Stimulated activated CD4-positive, alpha-beta T cell treated with anti-CD3 and anti-CD28 coated beads, Interleukin-1b, Interleukin-23, amount 100 ng/mL, for 24 hours (primary cell): ENCODE measurements at places on chromosomes 5 and 9.

DNA sequence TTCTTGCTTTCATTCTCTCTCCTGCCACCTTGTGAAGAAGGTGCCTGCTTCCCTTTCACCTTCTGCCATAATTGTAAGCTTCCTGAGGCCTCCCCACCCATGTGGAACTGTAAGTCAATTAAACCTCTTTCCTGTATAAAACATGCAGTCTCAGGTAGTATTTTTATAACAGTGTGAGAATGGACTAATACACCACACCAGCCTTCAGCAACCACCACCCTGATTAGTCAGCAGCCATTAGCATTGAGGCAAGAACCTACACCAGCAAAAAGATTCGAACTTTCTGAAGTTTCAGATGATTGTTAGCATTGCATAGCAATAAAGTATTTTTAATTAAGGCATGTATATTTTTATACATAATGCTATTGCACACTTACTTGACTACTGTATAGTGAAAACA, 980.2 kb downstream of the EFNA5 start:
- DNase-seq: no peak

DNA sequence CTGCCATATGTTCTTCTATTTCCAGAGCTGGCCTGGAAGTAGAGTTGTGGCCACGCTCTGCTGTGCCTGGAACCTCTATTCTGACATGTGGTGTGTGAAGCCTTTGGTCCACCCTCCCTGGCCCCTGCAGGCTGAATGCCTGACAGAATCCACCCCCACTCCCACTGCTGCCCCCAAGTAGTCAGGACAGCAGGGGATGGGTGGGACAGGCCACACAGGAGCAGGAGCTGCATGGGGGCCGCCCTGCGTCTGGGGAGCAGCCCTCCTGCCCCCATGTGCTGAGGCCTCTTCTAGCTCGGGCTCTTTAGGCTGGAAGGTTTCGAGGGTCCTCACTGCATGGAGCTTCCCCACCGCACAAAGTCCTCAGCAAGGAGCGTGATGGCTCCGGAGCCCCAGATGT, 32.6 kb upstream of the IRX4 start:
- no peak for DNase-seq

DNA sequence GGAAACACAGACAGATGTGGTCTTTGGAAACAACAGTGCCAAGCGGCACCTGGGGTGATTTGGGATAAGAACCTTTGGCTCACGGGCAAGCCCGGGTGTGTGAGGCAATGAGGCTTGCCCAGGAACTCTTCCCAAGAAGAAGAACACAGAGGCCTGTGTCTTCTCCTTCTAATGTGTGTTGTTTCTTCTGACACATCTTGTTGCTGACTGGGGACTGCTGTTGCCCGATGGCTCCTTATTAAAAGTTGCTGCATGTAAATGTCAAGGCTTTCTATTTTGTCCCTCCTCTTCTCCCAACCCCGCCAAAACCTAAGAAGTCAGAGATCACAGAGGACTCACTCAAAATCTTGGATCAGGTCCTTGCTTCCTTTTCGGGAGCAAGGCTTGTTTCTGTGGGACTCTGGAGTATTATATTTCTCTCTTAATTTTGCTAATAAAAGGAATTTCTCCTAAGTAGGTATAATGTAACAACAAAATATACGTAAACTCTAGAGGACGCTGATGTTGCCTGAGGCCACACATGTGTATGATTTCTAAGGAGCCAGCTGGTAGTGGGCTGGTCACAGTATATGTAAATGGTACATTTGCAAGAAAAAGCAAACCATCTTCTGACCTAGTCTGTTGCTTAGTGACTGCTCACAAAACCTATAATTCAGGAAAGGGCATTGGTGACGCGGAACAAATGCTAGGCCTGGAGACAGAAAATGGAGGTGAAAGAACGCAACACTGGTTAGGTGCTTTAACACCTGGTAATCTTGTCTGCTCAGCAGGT, 232.5 kb downstream of the GADD45G start:
- no peak for DNase-seq

DNA sequence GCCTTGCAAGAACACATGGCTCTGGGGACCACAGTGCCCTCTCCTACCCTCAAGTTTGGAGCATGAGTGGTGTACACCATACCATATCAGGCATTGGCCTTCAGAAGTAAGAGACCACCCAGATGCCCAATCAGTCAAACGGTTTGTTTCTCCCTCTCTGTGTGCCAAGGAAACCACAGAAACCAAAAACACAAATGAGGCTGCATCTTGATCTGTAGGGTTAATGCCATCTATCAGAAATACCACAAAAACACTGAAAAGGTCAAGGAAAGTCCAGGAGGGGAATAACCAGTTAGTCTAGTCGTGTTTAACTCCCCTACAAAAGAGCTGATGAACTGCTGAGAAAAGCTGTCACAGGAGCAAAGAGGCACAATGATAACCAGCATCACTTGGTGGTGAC, 78.4 kb downstream of the INSYN2B start:
- no peak for DNase-seq

DNA sequence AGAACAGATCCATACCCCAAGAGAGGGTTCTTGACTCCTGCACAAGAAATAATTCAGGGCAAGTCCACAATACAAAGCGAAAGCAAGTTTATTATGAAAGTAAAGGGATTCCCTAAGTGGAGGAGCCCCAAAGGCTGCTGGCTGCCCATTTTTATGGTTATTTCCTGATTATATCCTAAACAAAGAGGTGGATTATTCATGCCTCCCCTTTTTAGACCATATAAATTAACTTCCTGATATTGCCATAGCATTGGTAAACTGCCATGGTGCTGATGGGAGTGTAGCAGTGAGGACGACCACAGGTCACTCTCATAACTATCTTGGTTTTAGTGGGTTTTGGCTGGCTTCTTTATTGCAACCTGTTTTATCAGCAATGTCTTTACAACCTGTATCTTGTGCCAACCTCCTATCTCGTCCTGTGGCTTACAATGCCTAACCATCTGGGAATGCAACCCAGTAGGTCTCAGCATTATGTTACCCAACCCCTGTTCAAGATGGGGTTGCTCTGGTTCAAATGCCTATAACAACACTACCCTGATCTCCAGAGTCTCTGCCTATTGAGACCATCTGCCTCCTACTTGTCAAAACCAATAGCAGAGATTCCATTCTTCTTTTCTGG, 154.4 kb upstream of the GRAMD2B start:
- DNase-seq: no peak

DNA sequence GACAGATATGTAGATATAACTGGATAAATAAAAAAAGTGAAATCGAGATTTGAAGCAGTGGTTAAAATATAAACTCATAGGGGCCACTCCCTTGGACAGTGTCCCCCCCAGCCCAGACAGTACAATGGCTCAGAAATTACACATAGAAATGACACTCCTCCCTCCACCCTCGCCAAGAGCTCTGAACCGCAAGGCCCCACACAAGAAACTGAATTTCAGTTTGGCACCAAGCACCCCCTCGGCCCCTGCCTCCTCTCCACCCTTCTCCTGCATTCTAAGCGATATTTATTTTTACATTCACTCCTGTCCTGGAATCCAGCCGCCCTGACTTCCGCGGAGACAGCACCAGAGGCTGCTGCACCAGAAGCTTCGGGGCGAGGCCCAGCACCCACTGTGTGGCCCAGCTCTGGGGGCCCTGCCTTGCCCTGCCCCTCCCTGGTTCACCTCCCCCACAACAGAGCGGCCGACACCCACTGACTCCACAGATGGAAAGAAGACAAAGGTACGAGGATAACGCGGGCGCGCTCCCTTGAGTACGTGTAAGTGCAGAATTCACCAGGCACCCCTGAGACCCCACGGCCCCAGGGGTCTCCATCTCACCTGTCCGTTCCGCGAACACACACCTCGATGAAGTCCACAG, 11.0 kb downstream of the STC2 start:
- no peak for DNase-seq

- DNase-seq: no peak
These were observed 60.2 kb downstream of the NEURL1B start for GRCh38 chr5:172701291-172701656.

DNA sequence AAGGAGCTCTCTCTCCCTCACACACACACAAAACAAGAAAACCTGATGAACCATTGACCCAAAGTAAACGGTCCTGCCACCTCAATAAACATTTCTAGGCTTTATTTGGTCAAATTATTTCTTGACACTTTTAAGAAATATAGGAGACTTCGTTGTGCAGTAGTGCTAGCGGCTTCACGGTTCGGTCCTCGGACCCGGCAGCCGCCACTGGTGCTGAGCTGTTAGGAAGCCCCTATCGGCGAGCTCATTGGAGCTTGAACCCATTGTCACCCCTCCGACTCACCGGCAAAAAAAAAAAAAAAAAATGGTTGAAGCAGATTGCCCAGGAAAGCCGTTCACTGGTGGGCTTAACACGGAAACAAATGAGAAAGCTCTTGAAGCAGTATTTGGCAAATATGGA, 1695.6 kb upstream of the ACO1 start:
- DNase-seq: no peak

- DNase-seq: no peak
These were observed 128.3 kb upstream of the PLCXD3 start for GRCh38 chr5:41638685-41639084.

DNA sequence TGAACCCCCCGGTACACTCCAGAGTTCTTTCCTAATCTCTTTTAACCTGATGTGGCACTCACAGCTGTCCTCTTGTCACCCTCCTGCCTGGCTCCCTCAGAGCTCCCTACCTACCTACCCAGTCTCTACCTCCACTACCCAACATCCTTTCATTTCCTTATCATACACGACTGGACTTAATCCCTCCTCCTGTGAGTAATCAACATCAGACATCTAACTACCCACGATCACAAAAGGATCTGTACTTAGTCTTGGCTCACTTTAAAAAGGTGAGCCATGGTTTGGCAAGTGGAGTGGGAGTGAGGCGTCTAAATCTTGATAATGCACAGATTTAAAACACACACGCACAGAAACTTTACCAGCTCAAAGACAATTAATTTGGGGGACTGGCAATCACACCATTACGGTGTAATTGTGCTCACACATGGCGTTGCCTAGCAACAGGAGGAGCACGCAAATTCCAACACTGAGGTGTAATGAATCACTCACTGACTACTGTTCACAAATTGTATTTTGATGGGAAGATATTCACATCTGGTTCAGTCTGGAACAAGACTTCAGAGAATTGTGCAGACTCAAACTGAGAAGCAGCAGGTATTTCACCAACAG, 235.9 kb downstream of the EPB41L4A start:
- DNase-seq: no peak

DNA sequence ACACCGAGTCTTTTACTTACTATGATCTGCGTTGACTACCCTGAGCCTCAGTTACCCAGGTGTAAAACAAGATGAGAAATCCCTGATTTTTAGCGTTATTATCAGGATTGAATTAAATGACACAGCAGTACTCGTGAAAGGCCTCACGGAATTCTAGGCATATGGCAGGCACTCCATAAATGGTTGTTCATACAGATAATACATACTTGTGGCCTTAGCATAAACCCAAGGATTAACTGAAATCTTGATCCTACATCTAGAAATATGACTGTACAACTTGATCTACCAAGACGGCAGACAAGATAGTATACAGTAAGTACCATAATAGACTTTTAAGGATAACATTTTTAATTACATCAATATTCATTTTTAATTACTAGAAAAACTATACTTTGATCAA, 409.8 kb downstream of the BNC2 start:
- no peak for DNase-seq

- no peak for DNase-seq
These were observed 64.3 kb downstream of the ANGPTL2 start for GRCh38 chr9:127058011-127058644.

DNA sequence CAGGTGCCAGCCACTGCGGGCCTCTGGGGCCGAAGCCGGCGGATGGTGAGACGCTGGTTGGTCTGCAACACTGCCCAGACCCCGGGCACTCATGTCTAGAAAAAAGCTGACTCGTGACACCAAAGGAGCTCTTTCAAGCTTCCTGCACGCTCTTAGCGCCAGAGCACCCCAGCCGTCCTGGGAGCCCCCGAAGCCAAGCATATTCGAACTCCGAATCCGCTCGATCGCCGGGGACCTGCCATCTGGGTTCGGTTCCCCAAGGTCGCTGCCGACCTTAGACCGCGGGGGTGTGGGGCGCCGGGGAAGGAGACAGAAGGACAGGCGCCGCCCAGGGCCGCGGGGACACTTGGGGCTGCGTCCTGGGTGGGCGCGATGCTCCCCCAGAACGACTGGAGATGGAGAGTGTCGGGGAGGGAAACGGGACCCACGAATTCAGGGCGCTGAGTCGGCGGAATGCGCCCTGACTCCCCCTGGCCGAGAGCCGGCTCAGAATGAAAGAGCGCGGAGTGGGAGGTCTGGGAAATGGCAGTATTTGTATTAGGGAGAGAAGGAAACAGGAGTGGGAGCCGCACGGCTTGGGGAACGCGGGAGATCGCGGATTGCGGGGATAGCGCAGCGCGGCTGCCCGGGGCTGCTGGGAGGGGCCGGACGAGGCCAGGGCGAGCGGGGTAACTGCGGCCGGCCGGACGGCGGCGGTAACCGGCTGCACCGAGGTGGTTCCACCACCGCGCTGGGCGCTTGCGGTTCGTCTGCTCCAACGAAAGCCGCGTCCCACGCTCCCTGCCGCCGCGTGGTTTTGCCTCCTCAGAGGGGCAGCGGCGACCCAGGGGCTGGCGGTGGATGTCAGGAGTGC, 20.1 kb upstream of the MARCHF6 start:
- DNase-seq: no peak

- no peak for DNase-seq
These were observed 3.4 kb downstream of the TLR4 start for GRCh38 chr9:117707561-117707960.

DNA sequence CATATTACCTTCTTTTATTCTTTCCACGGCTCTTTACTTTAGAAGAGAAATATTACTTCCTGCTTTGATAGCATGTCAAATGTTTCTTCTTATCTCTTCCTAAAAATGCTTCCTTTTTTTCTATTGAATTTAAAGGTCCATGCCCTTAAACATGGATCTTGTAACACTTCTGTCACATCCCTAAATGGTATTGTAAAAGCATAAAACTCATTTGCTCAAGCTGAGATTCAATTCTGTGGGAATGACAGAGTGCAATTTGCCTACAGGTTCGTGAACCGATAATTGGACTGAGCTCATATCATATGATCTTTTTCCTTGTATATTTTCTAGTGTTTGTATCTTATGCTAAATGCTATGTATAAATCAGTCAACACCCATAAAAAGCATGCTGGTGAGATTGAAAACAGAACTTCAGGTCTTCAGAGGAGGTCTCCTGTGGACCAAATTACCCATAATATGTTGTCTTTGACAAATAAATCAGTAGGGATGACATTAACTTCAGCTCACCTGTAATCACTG, 429.3 kb downstream of the TMEM232 start:
- DNase-seq: no peak

DNA sequence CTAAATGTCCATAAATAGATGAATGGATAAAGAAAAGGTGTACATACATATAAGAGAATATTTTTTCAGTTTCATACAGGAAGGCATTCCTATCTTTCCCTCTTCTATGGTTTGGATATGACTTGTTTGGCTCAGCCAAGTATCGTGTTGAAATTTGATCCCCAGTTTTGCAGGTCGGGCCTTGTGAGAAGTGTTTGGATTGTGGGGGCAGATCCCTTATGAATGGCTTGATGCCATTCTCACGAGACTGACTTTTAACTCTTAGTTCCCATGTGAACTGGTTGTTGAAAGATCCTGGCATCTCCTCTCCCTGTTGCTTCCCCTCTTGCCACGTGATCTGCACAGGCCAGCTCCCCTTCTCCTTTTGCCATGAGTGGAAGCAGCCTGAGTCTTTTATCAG, 421.1 kb upstream of the FTMT start:
- no peak for DNase-seq

GRCh38 chr9:127163409-127163808, 41.0 kb upstream of the ANGPTL2 start:
- no peak for DNase-seq

- DNase-seq: no peak
These were observed 217.5 kb downstream of the RAB3C start for GRCh38 chr5:58800356-58800755.
